ENCODE measurements at places on chromosomes 3 and 15.

GRCh38 chr3:125115640-125116039 lies 59.8 kb upstream of the HEG1 start:
- no peaks in the 10 kb centered on the region for H3K27me3 ChIP-seq
- no peak for DNase-seq
- no peaks in the 10 kb centered on the region for H3K36me3 ChIP-seq
- no peak overlapping the region for H3K27ac ChIP-seq

- no peak overlapping the region for H3K4me3 ChIP-seq
- DNase-seq: no peak
These were observed 42.9 kb upstream of the DHX36 start for GRCh38 chr3:154367221-154367620.

- no peak for DNase-seq
- H3K27me3 ChIP-seq: no peaks in the 10 kb centered on the region
- no peaks in the 10 kb centered on the region for H3K4me1 ChIP-seq
- no peak overlapping the region for H3K27ac ChIP-seq
These were observed 195.4 kb downstream of the GOLGA6L6 start for GRCh38 chr15:20346082-20346805.

- no peaks in the 10 kb centered on the region for H3K4me1 ChIP-seq
- DNase-seq: no peak
- no peak overlapping the region for H3K4me3 ChIP-seq
- H3K36me3 ChIP-seq: no peaks in the 10 kb centered on the region
- no peak overlapping the region for H3K27ac ChIP-seq
These were observed 44.3 kb downstream of the PTPRG start for GRCh38 chr3:61605589-61606175.

- H3K36me3 ChIP-seq: no peaks in the 10 kb centered on the region
- H3K4me3 ChIP-seq: peak within 1 kb of the TSS; percentile 60
- H3K4me1 ChIP-seq: 0 out of 2 replicates have a peak, but pooled peaks cover 2% of the 10 kb centered on the region
- H3K27ac ChIP-seq: no peak within 1 kb of the TSS
- no peaks in the 10 kb centered on the region for H3K27me3 ChIP-seq
These were observed at the start of gene CELF6 for GRCh38 chr15:72319985-72320671. TSS of gene CELF6 (minus strand) at chr15:72320157. CDS start at chr15:72319874, 283 bp downstream.

GRCh38 chr15:69853544-69853951 lies 244.2 kb downstream of the TLE3 start:
- no peak overlapping the region for H3K4me3 ChIP-seq
- no peaks in the 10 kb centered on the region for H3K4me1 ChIP-seq
- no peaks in the 10 kb centered on the region for H3K36me3 ChIP-seq
- peaks cover 2% of the 10 kb centered on the region for H3K27me3 ChIP-seq

- no peaks in the 10 kb centered on the region for H3K36me3 ChIP-seq
- peaks cover 9% of the 10 kb centered on the region for H3K4me1 ChIP-seq
- H3K27me3 ChIP-seq: no peaks in the 10 kb centered on the region
- peak within 1 kb of the TSS; percentile 98 for H3K27ac ChIP-seq
- DNase-seq: no peak
These were observed at the start of gene TASOR for GRCh38 chr3:56683122-56683817. TSS of gene TASOR (minus strand) at chr3:56683265. CDS start at chr3:56683006, 259 bp downstream.

- H3K27me3 ChIP-seq: no peaks in the 10 kb centered on the region
- H3K4me1 ChIP-seq: no peaks in the 10 kb centered on the region
- H3K27ac ChIP-seq: no peak overlapping the region
- DNase-seq: no peak
- no peak overlapping the region for H3K4me3 ChIP-seq
These were observed 76.7 kb downstream of the ADAMTS17 start for GRCh38 chr15:100264994-100265640.

- no peak overlapping the region for H3K27ac ChIP-seq
- no peak for DNase-seq
- H3K4me3 ChIP-seq: no peak overlapping the region
- no peaks in the 10 kb centered on the region for H3K4me1 ChIP-seq
- no peaks in the 10 kb centered on the region for H3K36me3 ChIP-seq
These were observed 391.3 kb downstream of the TIGIT start for GRCh38 chr3:114685161-114685560.
